AG04450 (cell line): ENCODE measurements at places on chromosomes 1 and 21. TPM values are rescaled to one million over a fixed set of nuclear protein-coding genes. Genes with fewer than 3 reads are reported as not detected.

DNA sequence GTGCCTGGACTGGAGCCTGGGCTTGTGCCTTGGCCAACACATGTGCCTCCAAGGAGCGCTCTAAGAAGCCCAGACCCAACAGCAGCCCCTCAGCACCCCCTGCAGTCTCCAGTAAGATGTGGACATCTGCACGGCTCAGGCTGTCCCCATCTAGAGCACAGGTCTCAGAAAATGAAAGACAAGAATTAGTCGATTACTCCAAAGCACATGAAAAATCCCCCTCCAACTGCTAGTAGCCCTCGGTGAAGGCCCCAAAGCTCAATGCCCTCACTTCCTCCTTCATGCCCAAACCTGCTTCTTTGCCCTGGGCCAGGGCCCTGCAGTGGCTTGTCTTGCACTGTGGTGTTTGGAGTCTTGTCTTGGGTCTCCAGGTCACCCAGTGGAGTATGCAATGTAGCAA, 21.9 kb upstream of the ERO1B start:
- DNase-seq = no peak

RHD gene
- polyA plus RNA-seq = not detected in 2 replicates

NBPF4 gene
- polyA plus RNA-seq = not detected in 2 replicates

GRCh38 chr1:87121711-87122163, 206.9 kb upstream of the LMO4 start:
- DNase-seq = no peak

DNA sequence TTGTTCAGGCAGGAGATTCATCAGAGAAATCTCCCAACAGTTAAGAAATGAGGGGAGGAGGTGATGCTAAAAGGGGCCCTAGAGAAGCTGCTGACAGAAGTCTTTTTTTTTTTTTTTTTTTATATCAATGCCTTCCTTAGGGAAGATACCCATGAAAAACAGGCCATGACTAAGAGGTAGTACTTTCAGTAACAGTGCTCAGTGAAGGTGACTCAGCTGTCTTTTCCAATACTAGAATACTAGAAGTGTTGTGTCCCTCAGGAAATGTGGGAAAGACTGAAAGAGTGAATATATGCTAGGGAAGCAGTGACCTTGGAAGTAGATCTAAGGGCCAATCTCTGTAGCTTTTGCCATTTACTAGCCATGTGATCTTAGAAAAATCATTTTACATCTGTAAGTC, 52.4 kb upstream of the SLFNL1 start:
- DNase-seq = no peak

PGBD5 gene
- 1.0 and 1.1 TPM in 2 replicates for polyA plus RNA-seq

GRCh38 chr1:41546833-41547135, 62.3 kb upstream of the EDN2 start:
- DNase-seq = no peak

DNA sequence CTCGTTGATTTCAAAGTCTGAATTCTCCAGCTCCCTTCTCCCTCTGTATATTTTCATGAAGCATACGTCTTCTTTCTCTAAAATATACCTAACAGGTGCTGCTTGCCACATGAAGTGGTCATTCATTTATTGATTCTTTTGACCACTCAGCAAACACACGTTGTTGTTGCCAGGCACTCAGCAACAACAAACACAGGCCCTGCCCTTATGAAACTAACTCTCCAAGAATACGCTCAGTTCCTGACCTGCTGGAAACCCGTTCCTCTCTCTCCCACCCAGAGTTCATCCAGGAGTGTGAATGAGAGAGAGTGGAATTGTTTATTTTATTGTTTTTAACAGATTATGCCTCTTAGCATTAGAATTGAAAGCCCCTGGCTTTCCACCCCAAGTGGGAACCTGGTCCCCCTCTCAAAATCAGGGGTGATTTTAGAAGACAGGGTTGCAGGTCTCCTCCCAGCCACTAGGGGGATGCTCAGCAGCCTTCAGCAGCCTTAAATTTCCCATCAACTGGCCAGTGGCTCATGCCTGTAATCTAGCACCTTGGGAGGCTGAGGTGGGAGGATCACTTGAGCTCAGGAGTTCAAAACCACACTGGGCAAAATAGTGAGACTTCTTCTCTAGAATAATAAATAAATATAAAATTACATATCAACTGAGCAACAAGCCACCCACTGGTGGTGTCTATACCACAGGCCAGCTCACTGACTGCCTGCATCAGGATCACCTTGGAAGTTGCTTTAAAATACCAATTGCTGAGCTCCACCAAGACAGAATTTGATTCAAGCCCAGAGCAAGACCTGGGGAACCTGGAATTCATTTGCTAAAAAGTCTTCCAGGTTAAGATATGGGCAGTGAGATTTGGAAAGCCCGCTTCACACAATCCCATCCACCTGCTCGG, 181.0 kb upstream of the KLHDC7A start:
- no peak for DNase-seq

GRCh38 chr1:45136984-45137383, 69.4 kb downstream of the ZSWIM5 start:
- DNase-seq = no peak

DNA sequence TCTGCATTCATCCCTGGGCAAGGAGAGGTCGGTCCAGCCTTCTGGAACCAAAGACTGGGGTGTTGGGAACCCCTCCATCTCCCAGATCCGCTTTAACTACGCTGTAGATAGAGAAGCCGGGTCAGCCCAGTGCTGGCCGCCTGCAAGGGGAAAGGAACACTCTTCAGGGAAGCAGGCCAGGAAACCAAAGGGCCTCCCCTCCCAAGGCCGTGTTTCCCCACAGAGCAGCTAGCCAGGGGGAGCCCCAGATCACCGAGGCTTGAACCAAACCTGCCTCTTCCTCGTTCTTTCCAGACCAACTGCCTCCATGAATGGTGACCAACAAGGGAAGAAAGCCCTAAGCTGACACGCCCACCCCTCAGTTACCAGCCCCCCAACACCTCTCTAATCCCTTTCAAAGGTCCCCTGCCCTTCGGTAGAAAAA, 1.2 kb upstream of the CHD5 start:
- no peak for DNase-seq

MPL gene
- polyA plus RNA-seq = not detected in 2 replicates

GRCh38 chr1:248841702-248842395, 3.8 kb downstream of the ZNF672 start:
- DNase-seq = no peak
